ENCODE measurements at places on chromosomes 3 and 15.

GRCh38 chr15:39394496-39394895, 186.4 kb upstream of the THBS1 start:
- no peak overlapping the region for H3K4me3 ChIP-seq
- no peaks in the 10 kb centered on the region for H3K27me3 ChIP-seq
- no peaks in the 10 kb centered on the region for H3K36me3 ChIP-seq
- ATAC-seq: no peak
- no peak overlapping the region for H3K27ac ChIP-seq

DNA sequence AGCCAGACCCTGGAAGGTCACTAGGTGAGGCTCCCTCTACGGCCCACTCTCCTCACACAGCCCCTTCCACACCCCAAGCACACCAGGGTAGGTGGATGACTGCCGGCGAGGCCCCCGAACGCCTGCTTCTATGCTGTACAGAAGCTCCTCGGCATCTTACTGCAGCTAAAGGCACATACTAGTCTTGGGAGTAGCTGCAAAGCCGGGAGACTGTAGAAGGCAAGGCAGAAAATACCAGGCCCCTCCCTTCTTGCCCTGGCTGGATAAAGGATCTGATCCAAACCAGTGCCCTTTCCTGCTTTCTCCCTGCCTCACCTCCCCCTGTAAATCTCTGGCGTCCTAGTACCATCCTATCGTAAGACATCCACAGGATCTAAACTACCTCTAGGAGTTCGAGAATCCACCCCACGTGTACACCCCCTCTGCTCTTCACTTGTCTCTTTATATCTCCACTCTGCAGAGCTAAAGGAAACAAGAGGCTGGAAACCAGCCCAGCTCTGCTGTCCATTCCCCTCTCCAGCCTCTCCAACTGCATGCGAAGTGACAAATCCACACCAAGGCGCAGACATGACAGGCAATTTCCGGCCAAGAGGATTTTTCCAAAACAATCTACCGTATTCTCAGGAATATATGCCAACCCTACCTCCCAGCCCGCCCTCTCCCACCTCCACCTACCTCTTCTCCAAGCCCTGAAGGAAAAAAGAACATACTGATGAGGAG, 11.8 kb downstream of the TNK2 start:
- peak; percentile 7 for ATAC-seq
- H3K4me1 ChIP-seq: peaks cover 33% of the 10 kb centered on the region
- H3K27me3 ChIP-seq: no peaks in the 10 kb centered on the region

GRCh38 chr3:124818398-124819091, 68.6 kb downstream of the ITGB5 start:
- H3K27me3 ChIP-seq: no peaks in the 10 kb centered on the region
- no peaks in the 10 kb centered on the region for H3K36me3 ChIP-seq
- ATAC-seq: no peak
- H3K27ac ChIP-seq: no peak overlapping the region
- peaks cover 28% of the 10 kb centered on the region for H3K4me1 ChIP-seq

GRCh38 chr3:12442654-12443501, 41.4 kb upstream of the TSEN2 start:
- H3K27me3 ChIP-seq: peaks cover 48% of the 10 kb centered on the region
- no peak for ATAC-seq
- H3K36me3 ChIP-seq: no peaks in the 10 kb centered on the region
- H3K27ac ChIP-seq: no peak overlapping the region

GRCh38 chr3:119311081-119311925, 17.1 kb downstream of the ARHGAP31 start:
- no peaks in the 10 kb centered on the region for H3K36me3 ChIP-seq
- peaks cover 9% of the 10 kb centered on the region for H3K4me1 ChIP-seq
- no peak overlapping the region for H3K27ac ChIP-seq
- H3K4me3 ChIP-seq: no peak overlapping the region

DNA sequence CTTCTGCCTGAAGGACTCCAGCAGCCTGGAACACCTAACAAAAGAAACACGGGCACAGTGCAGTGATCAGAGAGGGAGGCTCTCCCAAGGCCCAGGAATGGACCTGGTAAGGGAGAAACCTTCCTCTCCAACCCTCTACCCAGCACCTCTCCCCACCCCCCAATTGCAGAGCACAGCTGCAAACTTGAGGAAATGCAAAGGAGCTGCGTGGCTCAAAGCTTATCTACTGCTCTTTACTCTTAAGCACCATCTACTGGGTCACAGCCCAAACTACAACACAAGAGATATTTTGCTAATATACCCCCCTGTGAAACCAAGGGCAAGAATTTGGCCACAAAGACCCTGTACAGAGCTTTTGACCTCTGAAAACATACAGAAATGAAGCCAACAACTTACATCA, 328.3 kb downstream of the OXSM start:
- H3K27ac ChIP-seq: no peak overlapping the region
- H3K4me3 ChIP-seq: no peak overlapping the region
- ATAC-seq: no peak
- no peaks in the 10 kb centered on the region for H3K36me3 ChIP-seq
- H3K27me3 ChIP-seq: no peaks in the 10 kb centered on the region

GRCh38 chr3:48086705-48087104, 70.5 kb upstream of the MAP4 start:
- peaks cover 65% of the 10 kb centered on the region for H3K4me1 ChIP-seq
- H3K27ac ChIP-seq: peak overlapping the region; percentile 96
- peaks cover 8% of the 10 kb centered on the region for H3K36me3 ChIP-seq
- no peaks in the 10 kb centered on the region for H3K27me3 ChIP-seq
- H3K4me3 ChIP-seq: peak overlapping the region; percentile 98
- ATAC-seq: no peak

GRCh38 chr3:171266034-171266739, 194.0 kb downstream of the TNIK start:
- H3K4me3 ChIP-seq: no peak overlapping the region
- ATAC-seq: peak; percentile 37
- no peaks in the 10 kb centered on the region for H3K27me3 ChIP-seq
- H3K4me1 ChIP-seq: peaks cover 17% of the 10 kb centered on the region

DNA sequence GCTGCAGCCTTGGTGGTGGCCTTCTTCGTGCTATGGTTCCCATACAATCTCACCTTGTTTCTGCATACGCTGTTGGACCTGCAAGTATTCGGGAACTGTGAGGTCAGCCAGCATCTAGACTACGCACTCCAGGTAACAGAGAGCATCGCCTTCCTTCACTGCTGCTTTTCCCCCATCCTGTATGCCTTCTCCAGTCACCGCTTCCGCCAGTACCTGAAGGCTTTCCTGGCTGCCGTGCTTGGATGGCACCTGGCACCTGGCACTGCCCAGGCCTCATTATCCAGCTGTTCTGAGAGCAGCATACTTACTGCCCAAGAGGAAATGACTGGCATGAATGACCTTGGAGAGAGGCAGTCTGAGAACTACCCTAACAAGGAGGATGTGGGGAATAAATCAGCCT, 10.4 kb downstream of the CYP8B1 start:
- no peak overlapping the region for H3K4me3 ChIP-seq
- no peaks in the 10 kb centered on the region for H3K27me3 ChIP-seq
- no peak overlapping the region for H3K27ac ChIP-seq
- no peaks in the 10 kb centered on the region for H3K4me1 ChIP-seq
- ATAC-seq: no peak

DNA sequence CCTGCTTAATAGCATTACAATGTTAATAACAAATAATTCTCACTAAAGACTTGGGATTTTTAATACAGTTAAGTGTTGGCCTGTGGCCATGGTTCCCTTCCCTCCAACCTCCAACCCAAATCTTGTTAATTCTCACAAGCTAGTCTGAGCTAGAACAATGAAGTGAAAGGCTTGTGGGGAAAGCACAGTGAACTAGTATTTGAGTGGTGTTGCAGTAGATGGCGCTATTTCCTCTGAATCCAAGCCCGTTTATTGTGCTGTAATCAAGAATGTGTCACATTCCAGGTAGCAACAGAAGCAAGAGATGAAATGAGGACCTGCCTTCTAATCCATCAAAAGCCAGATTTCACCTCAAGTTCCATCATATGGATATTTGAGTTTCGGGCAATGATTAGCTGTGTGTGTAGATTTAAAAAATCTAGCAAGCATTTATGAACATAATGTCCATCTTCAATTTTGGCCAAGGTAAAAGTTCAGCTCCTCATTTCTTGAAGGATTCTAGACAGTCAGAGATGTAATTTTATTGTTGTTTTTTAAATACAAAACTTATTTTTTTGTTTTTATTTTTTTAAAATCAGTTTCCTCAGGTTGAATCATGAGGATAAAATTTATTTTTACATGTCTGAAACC, 160.7 kb downstream of the SQOR start:
- no peaks in the 10 kb centered on the region for H3K4me1 ChIP-seq
- peaks cover 23% of the 10 kb centered on the region for H3K27me3 ChIP-seq
- no peak overlapping the region for H3K27ac ChIP-seq
- H3K4me3 ChIP-seq: no peak overlapping the region

GRCh38 chr3:25748189-25748588, 35.1 kb downstream of the NGLY1 start:
- ATAC-seq: no peak
- no peaks in the 10 kb centered on the region for H3K27me3 ChIP-seq
- H3K36me3 ChIP-seq: peaks cover 70% of the 10 kb centered on the region

GRCh38 chr15:84654689-84655453, 788 bp upstream of the WDR73 start:
- H3K27ac ChIP-seq: peak overlapping the region; percentile 68
- no peaks in the 10 kb centered on the region for H3K4me1 ChIP-seq
- ATAC-seq: peak; percentile 38
- no peaks in the 10 kb centered on the region for H3K27me3 ChIP-seq
- H3K36me3 ChIP-seq: peaks cover 26% of the 10 kb centered on the region
- H3K4me3 ChIP-seq: peak overlapping the region; percentile 76

DNA sequence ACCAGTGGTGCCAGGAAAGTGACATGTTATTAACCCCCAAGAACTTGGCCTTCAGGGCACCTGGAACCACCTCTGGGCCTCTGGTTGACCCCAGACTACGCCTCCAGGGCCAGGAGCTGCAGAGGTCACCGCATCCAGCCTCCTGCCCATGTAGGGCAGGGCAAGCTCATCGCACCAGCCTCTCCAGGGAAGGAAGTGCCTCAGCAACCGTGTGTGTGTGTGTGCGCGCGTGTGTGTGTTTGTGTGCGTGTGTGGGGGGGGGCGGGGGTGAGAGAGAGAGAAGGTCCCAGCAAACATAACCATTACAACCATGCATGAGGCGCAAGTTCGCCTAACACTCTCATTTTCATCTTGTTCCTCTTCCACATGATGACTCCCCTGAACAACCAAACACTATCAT, 31.8 kb downstream of the RAB6B start:
- no peaks in the 10 kb centered on the region for H3K27me3 ChIP-seq
- H3K4me3 ChIP-seq: no peak overlapping the region
- H3K4me1 ChIP-seq: peaks cover 9% of the 10 kb centered on the region
- H3K36me3 ChIP-seq: no peaks in the 10 kb centered on the region

Measured in gastroesophageal sphincter (tissue), 4 donors.